Stimulated activated CD4-positive, alpha-beta T cell treated with anti-CD3 and anti-CD28 coated beads, TNF-alpha, amount 100 ng/mL, for 4 hours (primary cell): ENCODE measurements at places on chromosomes 2 and 18.

- no peak for DNase-seq
Measured at GRCh38 chr2:241391892-241392665, 36.0 kb downstream of the FARP2 start.

- DNase-seq, result no peak
Measured at GRCh38 chr2:122704109-122704563, 948.7 kb downstream of the TSN start.

DNA sequence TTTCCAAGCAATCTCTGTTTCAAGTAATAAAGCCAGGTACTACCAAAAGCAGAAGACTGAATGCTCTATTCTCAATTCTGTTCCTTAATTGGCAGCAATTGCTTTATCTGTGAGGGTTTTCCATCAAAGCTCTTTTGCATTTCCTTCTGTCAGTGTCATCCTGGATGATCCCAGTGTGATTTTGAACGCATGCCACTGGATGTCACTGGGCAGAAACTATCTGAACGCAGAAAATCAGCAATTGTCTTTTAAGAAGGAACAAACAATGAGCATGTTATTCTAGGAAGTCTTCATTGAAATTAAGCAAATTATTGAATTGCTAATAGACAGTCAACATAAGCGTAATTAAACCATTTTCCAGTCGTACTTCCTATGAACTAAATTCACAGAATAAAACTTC is 259.0 kb upstream of the REG3G start:
- DNase-seq, result no peak

DNA sequence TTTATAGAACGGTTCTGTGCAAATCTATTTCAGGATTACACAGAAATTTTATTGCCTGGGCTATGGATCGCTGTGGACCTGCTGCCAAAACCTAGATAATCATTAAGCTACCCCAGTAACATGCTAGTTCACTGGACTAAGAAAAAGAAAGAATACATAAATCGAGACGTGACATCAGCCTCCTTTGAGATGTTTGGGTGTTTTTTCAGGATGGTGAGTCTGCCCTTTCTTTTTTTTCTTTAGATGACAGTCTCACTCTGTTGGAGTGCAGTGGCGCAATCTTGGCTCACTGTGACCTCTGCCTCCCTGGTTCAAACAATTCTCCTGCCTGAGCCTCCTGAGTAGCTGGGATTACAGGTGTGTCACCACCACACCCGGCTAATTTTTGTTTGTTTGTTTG is 52.0 kb downstream of the FHOD3 start:
- no peak for DNase-seq

GRCh38 chr2:88729061-88729745 is 37.7 kb downstream of the RPIA start:
- no peak for DNase-seq
